ENCODE measurements at places on chromosomes 11 and 22.
A peak's percentile ranks its signal among the peaks of the same experiment; 100 is the strongest.

DNA sequence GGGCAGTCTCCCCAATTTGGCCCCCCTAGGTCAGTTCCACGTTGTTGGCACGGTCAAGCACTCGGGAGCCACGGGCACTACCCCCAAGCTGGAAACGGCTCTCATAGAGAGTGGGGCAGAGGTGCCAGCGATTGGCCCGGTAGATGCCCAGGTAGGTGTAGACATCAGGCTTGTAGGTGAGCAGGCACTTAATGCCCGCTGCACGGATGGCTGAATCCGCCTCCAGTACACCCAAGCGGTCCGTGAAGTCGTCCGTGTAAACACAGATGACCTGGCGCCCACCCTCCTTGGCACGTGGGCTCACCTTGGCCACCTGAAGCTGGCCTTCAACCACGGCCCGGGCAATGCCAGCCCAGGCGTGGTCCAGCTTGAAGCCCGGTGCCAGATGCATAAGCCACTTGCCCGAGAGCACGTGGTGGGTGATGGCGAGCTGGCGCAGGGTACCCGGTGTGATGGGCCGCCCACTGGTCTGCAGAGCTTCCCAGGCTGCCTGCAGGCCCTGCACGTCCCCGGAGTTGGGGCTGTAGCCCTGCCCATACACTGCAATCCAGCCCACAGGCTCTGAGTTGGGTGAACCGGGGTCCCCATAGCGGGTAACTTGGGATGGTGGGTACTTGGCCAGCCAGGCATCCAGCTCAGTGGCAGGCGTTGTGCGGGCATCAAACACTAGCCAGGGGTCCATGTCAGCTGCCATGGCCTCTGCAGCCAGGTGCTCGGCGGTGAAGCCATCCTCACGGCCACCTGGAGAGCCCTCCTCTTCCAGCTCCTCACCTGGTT is 1.2 kb downstream of the C11orf68 start:
- no peak for DNase-seq

- DNase-seq: no peak
Measured at GRCh38 chr22:49521787-49522224, 305.9 kb downstream of the BRD1 start.

GRCh38 chr11:2923446-2924375 is 5.5 kb downstream of the PHLDA2 start:
- no peak for DNase-seq

GRCh38 chr11:27022659-27023251 is 17.9 kb upstream of the BBOX1 start:
- DNase-seq: no peak

- DNase-seq: no peak
Measured at GRCh38 chr11:87265132-87265531, 227.4 kb downstream of the TMEM135 start.

DNA sequence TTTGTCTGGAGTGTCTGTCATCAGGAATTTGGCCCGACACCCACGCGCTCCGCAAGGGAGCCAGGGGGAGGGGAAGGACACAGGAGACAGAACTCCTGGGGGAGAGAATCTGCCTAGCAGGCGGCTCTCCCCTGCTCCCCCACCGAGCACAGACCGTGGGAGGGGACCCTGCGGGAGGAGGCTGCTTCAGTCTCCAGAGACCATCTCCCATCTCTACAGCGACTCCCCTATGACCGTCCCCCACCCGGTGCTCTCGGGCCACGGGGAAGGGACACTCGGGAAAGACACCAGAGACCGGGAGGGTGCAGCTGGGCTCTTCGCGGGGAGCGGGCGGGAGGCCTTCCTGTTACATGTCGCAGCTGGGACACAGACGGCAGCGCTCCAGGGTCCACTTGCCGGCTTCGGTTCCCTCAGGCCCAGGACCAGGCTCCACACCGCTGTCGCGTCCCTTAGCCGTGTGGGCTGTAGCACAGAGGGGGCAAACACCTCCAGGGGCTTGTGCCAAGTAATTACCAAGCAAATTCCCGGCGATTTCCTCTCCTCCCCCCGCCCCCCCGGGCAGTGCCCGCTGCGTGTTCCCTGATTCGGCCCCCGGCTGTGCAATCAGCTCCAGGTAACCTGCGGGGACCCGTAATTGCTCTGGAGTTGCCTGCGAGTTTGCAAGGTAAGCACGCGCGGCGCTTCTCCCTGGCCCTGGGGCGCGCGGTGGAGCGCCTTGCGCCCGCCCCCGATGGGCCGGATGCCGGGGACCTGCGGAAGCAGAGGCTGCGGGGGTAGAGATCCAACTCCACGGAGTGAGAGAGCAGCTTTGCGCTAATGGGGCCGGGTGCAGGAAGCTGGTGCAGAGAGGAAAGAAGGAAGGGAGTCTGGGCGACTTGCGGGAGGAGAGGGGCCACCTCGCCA is 155.1 kb upstream of the CADM1 start:
- no peak for DNase-seq

GRCh38 chr11:117438371-117439000 is 110.8 kb downstream of the CEP164 start:
- DNase-seq: no peak

DNA sequence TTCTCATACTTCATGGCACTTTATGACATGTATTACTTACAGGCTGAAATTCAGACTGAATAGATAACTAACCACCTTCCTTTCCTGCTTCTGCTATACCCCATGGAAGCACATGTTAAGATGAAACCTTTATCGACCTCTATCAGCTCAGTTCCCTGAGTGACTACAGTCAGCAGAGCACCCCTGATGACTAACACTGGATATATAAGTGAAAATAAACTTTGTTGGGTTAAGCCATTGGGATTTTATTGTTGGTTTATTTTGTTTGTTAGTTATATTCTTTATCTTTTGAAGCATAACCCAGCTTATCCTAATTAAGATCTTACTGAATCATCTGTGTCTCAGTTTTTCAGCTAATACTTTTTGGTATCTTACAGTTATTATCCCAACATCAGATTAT is 23.0 kb upstream of the MAML2 start:
- DNase-seq: no peak

- DNase-seq: no peak
Measured at GRCh38 chr22:26800858-26801257, 143.5 kb downstream of the MIAT start.

DNA sequence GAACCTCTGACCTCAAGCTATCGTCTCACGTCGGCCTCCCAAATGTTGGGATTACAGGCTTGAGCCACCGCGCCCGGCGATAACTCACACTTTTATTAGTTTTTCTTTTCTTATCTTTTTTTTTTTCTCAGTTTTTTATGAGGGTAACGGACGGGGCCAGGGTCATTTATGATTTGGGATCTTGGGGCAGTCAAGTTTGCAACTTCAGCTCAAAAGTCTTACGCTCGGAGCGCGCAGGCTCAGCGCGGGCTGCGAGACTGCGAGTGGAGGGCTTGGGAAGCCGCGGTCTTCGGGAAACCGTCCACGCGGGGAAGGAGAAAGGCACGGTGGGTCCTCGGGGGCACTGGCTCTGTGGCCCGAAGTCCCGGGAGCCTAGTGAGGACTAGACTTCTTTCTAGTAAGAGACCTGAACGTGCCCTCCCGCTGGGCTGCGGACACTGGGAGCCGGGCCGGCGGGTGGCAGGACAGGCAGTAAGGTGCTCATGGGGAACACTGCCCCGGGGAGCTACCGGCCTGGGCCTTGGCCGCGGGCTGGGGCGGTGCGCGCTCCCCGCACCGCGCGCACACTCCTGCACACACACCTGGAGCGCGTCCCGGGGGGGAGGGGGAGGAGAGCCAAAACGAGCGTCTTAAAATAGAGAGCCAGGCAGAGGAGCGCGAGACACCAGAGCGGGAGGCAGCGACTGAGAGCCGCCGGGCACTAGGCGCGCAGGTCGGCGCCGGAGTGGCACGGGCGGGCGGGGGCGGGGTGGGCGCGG is 476 bp upstream of the BARX2 start:
- peak; percentile 14 for DNase-seq

DNA sequence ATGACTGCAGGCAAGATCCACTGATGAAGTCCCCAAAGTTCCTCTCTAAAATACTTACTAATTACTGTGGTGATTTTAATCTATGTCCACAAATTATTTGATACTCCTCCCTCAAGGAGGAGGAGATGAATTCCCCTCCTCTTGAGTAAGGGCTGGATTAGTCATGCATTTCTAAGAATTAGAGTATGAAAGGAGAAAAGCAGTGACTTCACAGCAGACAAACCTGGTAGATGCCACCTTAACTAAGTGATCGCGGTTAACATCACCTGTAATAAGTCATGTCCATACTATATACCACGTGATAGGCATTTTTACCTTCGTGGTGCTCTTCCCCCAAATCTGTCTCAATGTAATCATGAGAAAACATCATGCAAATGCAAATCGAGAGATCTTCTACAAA is 52.0 kb upstream of the TSPAN18 start:
- no peak for DNase-seq

GRCh38 chr22:19178065-19178656 is 375 bp downstream of the SLC25A1 start:
- peak; percentile 31 for DNase-seq

DNA sequence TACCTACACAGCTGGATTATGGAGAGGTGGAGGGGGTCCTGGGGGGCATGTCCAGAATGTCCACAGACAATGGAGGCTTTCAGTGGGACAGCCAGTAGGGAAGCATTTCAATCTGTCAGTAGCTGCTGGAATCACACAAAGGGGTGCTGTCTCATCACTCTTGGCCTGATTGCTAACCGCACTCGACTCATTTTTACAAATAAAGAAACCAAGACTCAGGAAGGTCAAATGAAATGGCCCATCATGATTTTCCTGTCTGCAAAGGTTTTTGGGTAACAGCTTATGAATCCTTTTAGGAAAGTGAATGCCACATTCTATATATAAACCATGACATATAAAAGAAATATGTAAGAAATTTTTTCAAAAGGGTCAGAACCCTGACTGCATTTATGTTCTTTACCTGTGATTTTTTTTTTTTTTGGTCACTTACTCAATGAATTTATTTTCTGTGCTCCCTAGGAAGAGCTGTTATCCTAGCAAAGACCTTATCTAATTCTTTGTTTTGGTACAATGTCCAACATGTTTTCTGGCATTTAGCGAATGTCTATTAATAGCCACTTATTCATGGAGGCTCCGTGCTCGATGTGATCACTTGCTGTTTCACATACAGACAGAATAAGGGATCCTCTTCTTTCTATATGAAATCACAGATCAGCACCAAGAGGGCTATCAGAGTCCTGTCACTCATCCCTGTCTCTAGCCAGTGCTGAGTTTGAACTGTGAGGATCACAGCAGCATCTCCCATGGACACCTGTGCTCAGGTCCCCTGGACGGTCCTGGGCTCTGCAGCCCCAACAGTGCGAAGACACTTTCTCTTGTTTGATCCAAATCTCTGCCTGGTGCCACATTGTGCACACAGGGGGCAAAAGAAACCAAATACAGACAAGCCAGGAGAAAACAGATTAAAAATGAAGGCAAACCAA is 979.7 kb downstream of the NTM start:
- DNase-seq: no peak

DNA sequence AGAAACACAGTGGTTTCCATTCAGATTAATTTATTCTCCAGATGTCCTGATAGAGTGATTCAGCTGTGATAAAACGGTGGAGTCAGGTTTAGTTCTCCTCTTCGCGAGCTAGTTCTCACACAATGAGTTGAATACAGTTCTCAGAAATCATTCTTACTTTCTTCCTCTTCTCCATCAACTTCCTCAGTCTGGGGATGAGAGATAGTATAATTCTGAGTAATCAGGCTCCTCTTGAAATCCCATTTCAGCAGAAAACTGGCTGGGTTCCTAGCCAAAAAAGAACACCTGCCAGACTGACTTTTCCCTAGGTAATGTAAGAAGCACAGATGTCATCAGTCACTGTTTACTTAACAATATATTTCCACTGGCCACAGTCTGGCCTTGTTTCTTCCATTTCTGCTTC is 76.7 kb downstream of the SVIP start:
- DNase-seq: no peak

GRCh38 chr11:16356761-16357393 is 531 bp upstream of the SOX6 start:
- no peak for DNase-seq

DNA sequence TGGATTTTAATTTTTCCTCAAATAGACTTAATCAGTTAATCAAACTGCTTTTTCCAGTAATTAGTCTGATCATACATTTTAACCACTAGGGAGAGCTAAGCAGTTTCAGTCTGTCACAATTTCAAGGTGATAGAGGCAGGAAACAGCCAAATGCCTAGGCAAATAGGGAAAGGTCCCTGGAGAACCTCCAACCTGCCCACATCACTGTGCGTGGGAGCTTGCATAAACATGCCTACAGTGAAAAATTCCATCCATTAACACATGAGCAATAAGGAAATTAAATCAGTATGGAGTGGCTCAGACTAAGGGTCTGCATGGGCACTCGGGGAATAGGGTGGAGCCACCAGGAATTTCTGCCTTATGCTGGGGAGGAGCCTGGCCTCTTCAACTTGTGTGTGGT is 74.6 kb downstream of the AASDHPPT start:
- DNase-seq: no peak

DNA sequence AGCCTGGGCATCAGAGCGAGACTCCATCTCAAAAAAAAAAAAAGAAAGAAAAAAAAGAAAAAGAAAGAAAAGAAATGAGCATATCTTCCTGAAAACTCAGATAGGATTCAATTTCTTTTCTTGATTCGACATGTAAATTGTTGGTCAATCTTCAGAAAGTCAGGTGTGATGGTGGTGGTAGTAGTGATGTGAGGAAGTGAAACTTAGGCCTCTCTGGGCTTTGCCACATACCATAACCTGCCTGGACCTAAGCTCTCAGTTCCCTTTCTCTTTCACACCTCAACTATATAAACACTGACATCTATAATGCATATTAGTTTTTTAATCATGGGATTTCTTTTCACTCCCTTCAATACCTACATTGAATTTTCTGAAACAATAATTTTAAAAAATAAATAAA is 98.0 kb upstream of the TBCEL start:
- no peak for DNase-seq

- DNase-seq: no peak
Measured at GRCh38 chr22:42855721-42856120, 1.4 kb downstream of the ARFGAP3 start.

DNA sequence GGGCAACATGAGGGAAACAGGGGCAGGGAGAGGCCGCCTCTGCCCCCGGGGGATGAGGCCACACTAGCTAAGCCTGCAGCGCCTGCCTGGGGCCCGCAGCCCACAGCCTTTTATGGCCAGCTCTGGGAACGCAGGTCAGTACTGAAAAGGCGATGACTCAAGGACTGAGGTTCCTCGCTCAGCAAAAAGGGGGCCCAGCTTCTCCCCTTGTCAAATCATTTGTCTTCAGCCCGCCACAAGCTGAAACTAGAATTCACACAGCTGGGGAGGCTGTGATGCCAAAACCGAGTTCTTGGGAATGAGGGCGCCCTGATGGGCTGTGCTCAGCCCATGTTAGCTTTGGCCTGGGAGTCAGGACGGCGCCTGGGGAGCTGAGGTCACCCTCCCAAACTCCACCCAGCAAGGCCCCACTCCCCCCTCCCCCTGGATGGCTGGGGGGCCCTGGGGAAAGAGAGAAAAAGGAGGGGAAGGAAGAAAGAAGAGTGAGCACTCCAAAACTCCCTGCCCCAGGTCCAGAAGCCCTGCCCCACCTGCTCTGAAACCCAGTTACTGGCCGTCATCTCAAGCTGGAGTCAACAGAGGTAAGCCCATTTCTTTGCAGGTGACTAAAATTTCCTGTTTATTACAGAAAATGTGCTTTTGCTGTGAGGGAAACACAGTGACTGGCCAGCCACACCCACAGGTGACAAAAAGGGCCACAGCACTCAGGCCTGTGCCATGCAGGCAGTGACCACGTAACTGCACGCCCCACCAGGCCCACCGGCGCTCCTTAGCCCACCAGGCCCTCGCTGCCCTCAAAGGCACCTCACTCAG is 13.7 kb downstream of the EHD1 start:
- no peak for DNase-seq

GRCh38 chr11:2826679-2827056 is 58.9 kb downstream of the CDKN1C start:
- DNase-seq: no peak

- DNase-seq: no peak
Measured at GRCh38 chr11:134228625-134229024, 4.2 kb downstream of the VPS26B start.

All from activated CD4-positive, alpha-beta T cell treated with anti-CD3 and anti-CD28 coated beads for 24 hours (primary cell).